ENCODE measurements at places on chromosomes 13 and 19.

DNA sequence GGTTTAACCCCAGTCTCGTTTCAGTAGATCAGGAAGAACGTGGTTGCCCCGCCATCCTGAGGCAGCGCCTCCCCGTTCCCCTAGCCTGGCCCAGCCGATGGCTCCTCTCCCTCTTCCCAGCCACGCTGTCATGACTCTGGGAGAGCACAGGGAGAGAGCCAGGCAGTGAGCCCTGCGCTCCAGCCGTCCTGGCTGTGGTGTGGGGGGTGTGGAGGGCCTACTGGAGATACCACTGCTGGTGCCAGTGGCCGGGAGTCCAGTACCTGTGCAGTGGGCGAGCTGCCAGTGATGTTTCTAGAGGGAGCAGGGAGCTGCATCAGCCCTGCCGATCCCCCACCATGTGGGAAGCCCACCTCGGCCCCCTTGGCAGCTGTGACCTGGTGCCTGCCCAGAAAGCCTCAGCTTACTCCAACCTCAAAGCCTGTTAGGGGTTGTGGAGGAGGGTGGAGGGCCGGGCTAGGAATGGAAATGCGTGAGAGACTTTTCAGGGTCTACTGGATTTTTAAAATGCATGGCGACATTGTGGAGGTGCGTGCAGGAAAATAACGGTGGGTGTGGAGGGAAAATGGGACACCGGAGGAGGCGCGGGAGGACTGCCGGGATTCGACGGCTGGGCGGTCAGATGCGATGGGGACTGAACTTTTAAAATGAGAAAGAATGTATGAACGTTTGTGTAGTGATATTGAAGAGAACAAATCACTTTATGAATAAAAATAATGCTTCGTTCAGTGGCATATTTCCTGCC is 4.9 kb downstream of the TEX29 start:
- DNase-seq = no peak

DNA sequence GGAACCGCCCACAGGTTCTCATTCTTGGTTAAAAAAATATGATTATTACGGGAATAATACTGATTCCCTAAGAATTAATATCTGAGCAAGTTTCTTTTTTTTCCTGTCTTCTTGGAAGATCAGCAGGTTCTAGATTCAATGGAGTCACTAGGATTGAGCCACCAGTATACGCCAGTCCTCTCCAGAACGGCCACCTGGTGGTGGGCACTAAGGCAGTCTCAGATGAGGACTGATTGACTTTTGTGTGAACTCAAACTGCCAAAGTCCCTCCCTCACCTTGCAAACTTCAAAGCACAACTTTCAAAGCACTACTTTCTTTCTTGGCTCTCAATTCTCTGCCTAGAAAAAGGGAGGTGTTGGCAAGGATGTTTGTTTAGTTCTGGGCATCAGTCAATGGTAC is 33.3 kb upstream of the ALOX5AP start:
- no peak for DNase-seq

GRCh38 chr19:14510311-14511228 is 7.6 kb downstream of the DNAJB1 start:
- DNase-seq = peak; percentile 97

GRCh38 chr13:43077906-43078305 is 54.5 kb downstream of the DNAJC15 start:
- no peak for DNase-seq

- no peak for DNase-seq
Observed at GRCh38 chr13:89977203-89977602, 1370.3 kb upstream of the MIR17HG start.

Data from inflammatory macrophage (primary cell).